ENCODE measurements at places on chromosomes 2 and 18. TPM values are rescaled to one million over a fixed set of nuclear protein-coding genes. Genes with fewer than 3 reads are reported as not detected.

The ZNF396 gene
- 5.0 TPM for total RNA-seq

The PDK1 gene
- 11.9 TPM for total RNA-seq

The MC5R gene
- 2.2 TPM for total RNA-seq

The PRSS56 gene
- total RNA-seq, result not detected

The NETO1 gene
- 47.7 TPM for total RNA-seq

The NPPC gene
- total RNA-seq, result not detected

The SLC5A7 gene
- 0.94 TPM for total RNA-seq

The SIX3 gene
- total RNA-seq, result not detected

The EIF4E2 gene
- total RNA-seq, result 38.1 TPM

The DSG1 gene
- 0.16 TPM for total RNA-seq

Data from occipital lobe (tissue), 3 donors.